Activated CD4-positive, CD25-positive, alpha-beta regulatory T cell treated with anti-CD3 and anti-CD28 coated beads, Interleukin-2, amount 50 U/mL, for 16 hours (primary cell): ENCODE measurements at places on chromosomes 1 and 21.

GRCh38 chr1:38006008-38006828 is 904 bp upstream of the FHL3 start:
- no peak for DNase-seq

- no peak for DNase-seq
Observed at GRCh38 chr1:161214369-161214768, 726 bp upstream of the FCER1G start.

GRCh38 chr1:3756394-3756793 is 4.1 kb downstream of the CCDC27 start:
- no peak for DNase-seq

DNA sequence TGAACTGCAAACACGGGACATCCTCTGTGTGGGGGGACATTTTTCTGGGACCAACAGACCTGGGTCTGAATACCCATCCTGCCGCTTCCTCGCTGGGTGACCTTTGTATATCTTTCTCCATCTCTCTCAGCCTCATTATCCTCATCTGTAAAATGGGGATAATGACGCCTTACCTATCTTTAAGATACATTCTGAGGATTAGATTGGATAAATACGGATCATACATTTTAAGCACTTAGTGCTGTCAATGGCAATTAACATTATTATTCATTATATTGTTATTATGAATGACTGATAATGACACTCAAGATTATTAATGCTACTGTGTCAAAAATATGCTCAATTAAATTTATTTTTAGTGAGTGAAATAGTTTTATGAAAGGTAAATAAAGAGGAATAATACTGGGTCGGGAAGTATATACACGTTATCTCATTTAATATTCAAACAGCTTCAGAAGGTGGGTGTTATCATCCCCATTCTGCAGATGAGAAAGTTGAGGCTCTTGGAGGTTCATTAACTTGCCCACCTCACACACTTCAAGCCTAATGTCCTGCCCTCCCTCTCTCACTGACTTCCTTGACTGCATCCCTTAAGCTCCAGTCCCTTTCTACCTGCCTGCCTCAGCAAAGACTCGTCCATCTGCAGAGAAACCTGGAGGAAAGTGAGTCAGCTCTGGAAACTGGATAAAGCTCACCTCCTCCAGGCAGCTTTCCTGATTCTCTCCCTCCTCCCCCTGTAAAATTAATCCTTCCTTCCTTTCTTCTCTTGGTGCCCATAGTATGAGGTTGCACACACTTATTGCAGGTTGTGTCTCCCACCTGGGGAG is 120.7 kb upstream of the JUN start:
- DNase-seq = no peak

GRCh38 chr1:10459184-10459583 is 9.4 kb downstream of the CORT start:
- DNase-seq = no peak

GRCh38 chr1:116131866-116132605 is 20.8 kb downstream of the MAB21L3 start:
- DNase-seq = no peak

DNA sequence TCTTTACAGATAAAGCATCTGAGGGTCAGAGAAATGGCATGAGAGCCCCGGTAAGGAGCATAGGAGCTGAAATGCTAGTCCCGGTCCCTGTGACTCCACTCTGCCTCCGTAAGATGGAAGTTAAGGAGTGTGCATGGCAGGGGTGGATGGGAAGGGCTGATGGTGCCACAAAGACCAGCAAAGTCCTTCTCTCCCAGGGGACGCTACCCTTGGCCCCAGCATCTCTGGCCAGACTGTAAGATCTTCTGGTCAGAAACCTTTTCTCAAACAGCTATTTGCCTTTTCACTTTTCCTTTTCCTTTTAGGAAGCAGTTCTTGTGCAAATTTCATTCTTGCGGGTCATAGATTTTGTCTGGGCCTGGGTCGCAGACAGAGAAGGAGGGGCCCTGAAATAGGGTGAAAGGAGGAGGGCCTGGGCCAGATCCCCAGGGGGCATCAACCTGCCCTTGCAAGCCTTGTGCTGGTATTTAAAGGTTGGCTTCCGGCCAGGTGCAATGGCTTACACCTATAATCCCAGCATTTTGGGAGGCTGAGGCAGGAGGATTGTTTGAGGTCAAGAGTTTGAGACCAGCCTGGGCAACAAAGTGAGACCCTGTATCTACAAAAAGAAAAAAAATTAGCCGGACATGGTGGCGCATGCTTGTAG is 14.4 kb upstream of the EPS8L3 start:
- no peak for DNase-seq
